H7 (cell line): ENCODE measurements at places on chromosomes 3 and 15. TPM values are rescaled to one million over a fixed set of nuclear protein-coding genes. Genes with fewer than 3 reads are reported as not detected.

MASP1 gene
- total RNA-seq, result 1.2 and 4.1 TPM in 2 replicates

HOMER2 gene
- total RNA-seq, result 7.0 and 13.9 TPM in 2 replicates

EFCAB12 gene
- 0.10 and 0.44 TPM in 2 replicates for total RNA-seq

OR4F6 gene
- total RNA-seq, result not detected in 2 replicates

HTR3E gene
- not detected in 2 replicates for total RNA-seq

ARHGAP31 gene
- total RNA-seq, result 4.2 and 6.6 TPM in 2 replicates

UROC1 gene
- total RNA-seq, result not detected in 2 replicates

PPP1R14D gene
- not detected in 2 replicates for total RNA-seq

FOXB1 gene
- total RNA-seq, result 25.0 and 32.7 TPM in 2 replicates

DNAH12 gene
- total RNA-seq, result not detected in 2 replicates

NUTM1 gene
- 0.26 and 0.28 TPM in 2 replicates for total RNA-seq

SERINC4 gene
- 0.22 and 0.38 TPM in 2 replicates for total RNA-seq

CYP8B1 gene
- not detected in 2 replicates for total RNA-seq

CRYGS gene
- total RNA-seq, result 0.81 and 1.8 TPM in 2 replicates

LEKR1 gene
- 0.38 TPM in 1 of 2 replicates, not detected in the other for total RNA-seq

SNX22 gene
- total RNA-seq, result 1.7 and 2.1 TPM in 2 replicates

UNC13C gene
- total RNA-seq, result 0.03 TPM in 1 of 2 replicates, not detected in the other

KBTBD12 gene
- total RNA-seq, result not detected in 2 replicates

TTLL13 gene
- total RNA-seq, result 0.07 and 0.14 TPM in 2 replicates

WDR93 gene
- not detected in 2 replicates for total RNA-seq

CIDEC gene
- not detected in 2 replicates for total RNA-seq

RETNLB gene
- not detected in 2 replicates for total RNA-seq

SCN5A gene
- 2.9 and 8.1 TPM in 2 replicates for total RNA-seq

RASA2 gene
- 11.6 and 17.9 TPM in 2 replicates for total RNA-seq

DUOXA2 gene
- total RNA-seq, result not detected in 2 replicates

CAND2 gene
- 16.7 and 17.4 TPM in 2 replicates for total RNA-seq

GRIP2 gene
- 2.2 and 2.9 TPM in 2 replicates for total RNA-seq

FYTTD1 gene
- 13.5 and 17.7 TPM in 2 replicates for total RNA-seq
